ENCODE measurements at places on chromosomes 13 and 19.

DNA sequence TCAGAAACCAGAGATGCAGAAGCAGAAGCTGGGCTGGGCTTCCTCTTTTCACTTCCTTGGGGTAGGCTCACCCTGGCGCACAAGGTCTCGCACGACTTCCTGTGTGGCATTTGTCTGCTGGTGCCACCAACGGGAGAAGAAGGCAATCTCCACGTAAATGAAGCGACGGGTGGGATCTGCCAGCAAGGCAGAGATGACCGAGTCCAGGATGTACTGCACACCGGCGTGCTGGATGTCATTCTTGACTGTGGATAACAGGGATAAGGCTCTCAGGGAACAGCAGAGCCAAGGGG lies 1.3 kb downstream of the MAN2B1 start:
- no peak for DNase-seq

DNA sequence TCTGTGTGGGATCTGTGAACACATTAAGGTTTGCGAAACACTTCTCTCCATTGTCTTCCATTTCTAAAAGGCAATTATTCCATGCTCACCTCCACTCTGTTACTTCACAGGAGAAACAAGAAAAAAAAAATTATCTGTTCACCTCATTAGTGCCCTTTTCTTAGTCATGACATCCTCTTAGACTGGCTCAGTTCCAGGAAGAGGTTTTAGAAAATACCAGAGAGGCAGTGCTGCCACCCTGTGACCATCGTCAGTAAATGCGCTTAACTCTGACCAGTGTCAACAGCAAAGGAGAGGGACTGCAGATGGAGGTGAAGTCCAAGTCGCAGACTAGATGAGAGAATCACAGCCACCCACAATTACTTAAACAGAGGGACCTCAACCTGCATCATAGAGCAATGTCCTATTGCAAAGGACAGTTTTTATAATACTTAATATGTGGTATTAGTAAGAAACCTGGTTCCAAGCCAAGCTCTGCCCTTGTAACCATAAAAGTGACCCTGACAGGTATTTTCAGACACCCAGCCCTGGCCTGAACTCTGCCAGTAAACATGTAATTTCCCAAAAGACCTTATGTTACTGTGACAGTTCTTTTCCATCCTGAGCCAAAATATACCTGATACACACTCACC lies 19.4 kb downstream of the CEACAM21 start:
- DNase-seq: peak; percentile 62

GRCh38 chr19:33280351-33280921 lies 21.9 kb downstream of the CEBPA start:
- DNase-seq: no peak

GRCh38 chr13:113343692-113343968 lies 20.3 kb downstream of the GRTP1 start:
- DNase-seq: no peak

DNA sequence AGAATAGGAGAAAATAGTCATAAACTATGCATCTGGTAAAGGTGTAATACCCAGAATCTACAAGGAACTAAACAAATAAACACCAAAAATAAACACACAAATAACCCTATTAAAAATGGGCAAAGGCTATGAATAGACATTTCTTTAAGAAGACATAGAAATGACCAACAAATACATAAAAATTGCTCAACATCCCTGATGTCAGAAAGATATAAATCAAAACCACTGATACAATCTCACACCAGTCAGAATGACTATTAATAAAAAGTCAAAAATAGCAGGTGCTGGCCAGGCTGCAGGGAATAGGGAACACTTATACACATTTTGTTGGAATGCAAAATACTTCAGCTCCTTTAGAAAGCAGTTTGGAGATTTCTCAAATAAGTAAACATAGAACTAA lies 352.1 kb upstream of the SLITRK1 start:
- no peak for DNase-seq

GRCh38 chr19:45901912-45902650 lies at the start of gene MYPOP:
Gene MYPOP, minus strand, starts transcription at chr19:45902613. Its CDS starts 840 bp downstream, at chr19:45901773.
- DNase-seq: peak; percentile 39

GRCh38 chr19:11495885-11496284 lies 9.8 kb downstream of the ZNF653 start:
- DNase-seq: no peak

DNA sequence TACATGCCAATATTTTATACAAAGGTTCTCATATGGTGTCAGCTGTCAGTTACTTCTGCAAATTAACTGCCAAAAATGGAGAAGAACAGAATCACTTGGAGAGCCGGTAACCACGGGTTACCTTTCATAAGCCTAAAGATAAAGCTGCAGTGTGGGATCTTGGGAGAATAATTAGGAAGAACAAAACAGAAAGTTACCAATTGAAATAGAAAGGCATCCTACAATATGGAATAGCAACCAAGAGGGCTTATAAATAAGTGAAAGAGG lies 74.2 kb downstream of the TSHZ3 start:
- no peak for DNase-seq

GRCh38 chr13:39676315-39676876 lies 20.9 kb downstream of the COG6 start:
- peak; percentile 53 for DNase-seq

GRCh38 chr19:42216653-42217519 lies 591 bp downstream of the DEDD2 start:
- peak; percentile 89 for DNase-seq

DNA sequence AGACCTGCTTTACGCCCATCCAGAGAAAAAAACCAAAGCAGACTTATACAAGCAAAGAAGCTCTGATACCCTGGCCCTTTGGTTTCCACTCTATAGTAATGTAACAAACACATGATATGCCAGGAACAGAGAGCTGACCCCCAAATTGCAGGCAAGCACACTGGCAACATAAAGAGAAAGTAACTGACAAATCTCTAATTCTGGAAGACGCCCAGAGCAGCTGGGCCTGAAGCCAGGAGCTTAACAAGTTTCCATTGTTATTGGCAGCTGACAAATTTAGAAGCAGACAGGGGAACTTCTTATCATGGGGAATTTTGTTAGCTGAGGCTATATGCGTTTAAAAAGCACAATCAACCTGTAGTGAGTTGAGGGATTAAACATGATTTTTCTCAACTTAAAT lies 158.0 kb downstream of the DLEU7 start:
- DNase-seq: peak; percentile 29

DNA sequence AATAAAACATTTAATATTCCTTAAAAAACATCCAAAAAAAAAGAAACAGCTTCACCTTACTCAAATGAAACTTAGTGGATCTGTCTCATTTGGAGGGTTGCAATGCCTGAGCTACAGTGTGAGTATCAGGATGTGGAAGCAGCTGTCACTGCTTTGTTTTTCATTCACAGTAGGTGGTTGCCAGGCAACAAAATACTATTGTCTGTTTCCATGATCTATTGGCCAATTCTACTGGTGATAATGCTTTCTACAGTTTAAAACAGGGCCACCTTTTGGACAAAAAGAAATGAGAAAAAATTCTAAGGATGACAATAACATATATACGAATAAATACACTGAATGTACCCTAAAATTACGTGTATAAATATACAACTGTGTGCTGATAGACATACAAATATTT lies 3.0 kb downstream of the ENOX1 start:
- peak; percentile 86 for DNase-seq

DNA sequence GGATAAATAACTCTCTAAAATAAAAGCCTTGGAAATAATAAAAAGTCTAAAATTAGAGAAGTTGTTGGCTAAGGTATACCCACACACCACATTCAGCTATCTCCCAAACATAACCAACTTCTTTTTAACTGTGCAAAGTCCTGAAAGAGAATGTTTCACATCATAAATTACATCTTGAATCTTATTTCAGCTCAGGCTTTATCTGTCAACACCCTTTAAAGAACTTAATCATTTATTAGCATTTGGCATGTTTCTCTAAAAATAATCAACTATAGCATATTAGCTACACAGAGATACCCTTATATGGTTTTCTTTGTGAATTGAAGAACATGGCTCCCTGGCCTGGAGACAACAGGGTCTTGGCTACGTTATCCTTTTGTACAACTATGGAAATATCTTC lies 6.9 kb downstream of the EDNRB start:
- DNase-seq: no peak

GRCh38 chr13:38514575-38514974 lies 164.9 kb downstream of the UFM1 start:
- no peak for DNase-seq

GRCh38 chr13:102273111-102273510 lies 128.7 kb downstream of the FGF14 start:
- DNase-seq: no peak

- DNase-seq: no peak
Measured at GRCh38 chr13:93151277-93151676, 75.3 kb upstream of the GPC6 start.

DNA sequence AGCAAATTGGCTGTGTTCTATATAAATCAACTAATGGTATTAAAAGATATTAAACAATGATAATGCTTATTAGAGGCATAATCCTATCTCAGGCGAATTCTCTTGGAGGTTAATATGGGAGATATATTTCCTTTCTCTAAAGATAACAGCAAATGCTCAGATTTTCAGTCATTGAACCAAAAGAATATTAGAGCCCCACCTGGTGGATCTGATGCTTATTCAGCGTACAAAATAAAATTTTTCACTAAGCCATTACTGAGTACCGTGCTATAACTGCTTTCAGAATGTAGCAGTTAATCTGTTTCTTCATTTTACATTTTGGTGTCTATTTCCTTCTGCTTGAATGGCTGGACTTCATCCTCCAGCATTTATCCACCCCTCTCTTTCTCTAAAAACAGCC lies 143.3 kb upstream of the IPO5 start:
- DNase-seq: no peak

DNA sequence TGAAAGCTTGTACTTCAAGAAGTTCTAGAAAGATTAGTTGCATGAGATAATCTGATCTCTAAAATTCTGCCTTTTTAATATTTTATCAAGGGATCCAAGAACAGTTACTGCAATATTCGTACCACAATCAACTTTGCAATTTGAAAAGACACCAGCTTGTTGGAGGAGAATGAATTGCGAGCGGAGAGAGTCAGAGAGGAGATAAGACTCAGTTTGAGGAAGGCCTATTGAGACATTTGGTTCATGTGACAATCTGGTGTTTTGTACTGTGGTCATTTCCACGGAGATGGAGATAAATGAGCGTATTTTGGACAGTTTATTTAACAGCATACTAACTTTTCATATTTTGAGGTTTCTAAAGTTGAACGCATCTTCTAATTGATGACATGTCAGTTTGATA lies 1276.0 kb downstream of the EFNB2 start:
- DNase-seq: no peak

DNA sequence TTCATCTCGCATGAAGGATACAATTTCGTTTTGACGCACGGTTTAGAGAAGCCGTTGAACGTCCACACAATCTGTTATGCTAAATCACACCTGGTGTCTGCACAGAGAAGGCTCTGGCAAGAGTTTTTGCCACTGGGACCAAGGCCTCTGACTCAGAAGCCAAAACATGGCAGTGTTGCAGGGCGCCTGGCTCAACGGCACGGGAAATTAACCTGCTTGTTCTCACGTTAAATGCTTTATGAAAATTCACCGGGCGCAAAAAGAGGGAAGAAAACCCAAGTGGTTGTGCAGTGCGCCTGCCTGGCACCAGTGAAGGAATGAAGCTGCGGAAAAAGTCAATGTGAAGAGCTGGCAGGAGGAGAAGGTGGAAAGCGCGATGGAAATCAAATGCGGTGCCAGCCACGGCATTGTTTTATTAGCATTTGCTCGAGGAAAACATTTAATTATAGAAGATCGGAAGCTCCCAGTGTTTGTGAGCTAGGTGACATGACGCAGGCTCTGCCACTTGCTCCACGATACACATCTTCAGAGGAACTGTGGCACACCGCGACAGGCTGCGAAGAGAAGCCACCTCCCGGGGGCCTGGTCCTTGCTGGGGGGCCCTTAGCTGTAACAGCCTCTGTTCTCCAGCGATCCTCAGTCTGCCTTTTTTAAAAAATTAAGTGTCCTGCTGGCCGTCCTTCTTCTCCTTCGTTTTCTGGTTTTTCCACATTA lies 126.2 kb downstream of the ZIC5 start:
- DNase-seq: no peak

DNA sequence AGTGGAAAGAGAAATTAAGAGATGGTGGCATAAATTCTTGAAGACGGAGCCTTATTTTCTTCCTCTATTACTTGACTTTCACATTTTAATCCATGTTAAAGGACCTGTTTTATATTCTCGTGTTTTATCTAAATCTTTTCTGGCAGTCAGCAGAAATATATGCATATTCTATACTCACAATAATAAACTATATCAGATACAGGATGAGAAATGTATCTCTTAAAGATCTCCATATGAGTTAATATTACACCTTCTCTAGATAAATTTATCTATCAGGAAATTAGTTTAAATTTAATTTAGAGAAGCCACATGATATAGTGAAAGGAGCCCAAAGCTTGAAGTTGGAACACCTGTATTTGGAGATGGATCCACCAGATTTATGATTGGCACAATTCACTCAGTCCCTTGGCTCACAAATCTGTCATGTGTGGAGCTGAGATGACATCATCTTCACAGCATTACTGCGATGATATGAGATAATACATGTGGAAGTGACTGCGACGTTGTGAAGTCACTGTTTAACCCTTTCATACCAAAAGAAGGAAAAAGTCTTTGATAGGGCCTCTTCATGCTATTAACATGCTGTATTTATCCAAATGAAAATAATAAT lies 216.4 kb downstream of the FGF14 start:
- no peak for DNase-seq

- DNase-seq: no peak
Measured at GRCh38 chr19:41441321-41441945, 1.5 kb upstream of the ERICH4 start.
